Sigmoid colon (tissue), 7 donors: ENCODE measurements at places on chromosomes 5 and 9.

DNA sequence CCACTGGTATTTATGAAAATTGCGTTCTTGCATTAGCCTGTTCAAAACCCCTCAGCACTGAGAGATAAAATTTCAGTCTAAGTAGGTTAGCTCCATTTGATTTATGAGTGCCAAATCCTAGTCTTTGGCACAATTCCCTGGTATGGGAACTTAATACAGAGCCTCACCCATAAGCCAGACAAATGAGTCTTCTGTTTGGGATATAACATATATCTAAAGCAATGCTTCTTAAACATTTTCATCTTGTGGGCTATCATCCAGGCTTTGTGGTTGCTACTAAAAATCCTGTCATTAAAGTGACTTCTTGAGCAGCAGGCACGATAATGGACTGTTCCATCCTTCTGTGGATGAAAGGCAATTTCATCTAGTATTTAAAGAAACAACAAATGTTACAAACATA is 419.5 kb upstream of the ACTBL2 start:
- DNase-seq = no peak

DNA sequence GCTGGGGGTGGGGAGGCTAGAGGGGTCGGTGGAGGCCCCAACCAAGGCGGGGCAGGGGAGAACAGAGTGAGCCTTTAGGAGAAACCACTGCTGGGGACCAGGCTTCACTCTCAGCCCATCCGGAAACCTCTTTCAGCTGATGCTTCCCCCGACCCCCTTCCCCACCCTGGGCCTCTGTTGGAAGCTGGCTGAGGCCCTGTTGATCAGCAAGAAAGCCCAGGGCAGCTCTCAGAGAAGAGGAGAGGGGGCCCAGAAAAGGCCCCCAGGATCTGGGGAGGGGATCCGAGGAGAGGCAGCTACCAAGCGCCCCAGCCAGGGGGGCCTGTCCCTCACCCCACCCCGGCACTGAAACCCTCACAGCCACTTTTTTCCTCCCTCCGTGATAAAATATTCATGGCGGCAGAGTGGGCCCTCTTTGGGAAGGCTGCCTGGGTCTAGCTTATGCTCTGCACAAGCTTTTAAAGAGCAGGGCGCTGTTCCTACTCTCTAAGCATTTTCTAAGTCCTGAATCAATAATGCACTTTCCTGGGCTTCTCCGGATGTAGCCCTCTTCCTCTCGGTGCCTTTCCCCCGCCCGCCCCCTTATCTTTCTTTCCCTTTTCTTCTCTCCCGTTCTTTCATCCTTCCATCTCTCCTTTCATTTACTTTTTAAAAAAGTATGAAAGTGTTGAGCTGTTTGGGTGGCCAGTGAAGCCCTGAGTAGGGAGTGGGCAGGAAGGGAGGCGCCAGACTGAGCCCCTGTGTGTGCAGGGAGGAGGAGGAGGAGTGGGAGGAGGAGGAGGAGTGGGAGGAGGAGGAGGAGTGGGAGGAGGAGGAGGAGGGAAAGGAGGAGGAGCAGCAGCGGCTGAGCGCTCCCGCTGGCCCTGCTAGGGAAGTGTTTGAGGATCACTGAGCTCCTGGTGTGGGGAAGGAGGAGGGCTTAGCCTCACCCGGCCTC is 23.5 kb downstream of the NTNG2 start:
- no peak for DNase-seq

GRCh38 chr5:66324357-66324756 is 180.3 kb downstream of the SREK1 start:
- no peak for DNase-seq

GRCh38 chr9:14238518-14238917 is 75.4 kb downstream of the NFIB start:
- no peak for DNase-seq

DNA sequence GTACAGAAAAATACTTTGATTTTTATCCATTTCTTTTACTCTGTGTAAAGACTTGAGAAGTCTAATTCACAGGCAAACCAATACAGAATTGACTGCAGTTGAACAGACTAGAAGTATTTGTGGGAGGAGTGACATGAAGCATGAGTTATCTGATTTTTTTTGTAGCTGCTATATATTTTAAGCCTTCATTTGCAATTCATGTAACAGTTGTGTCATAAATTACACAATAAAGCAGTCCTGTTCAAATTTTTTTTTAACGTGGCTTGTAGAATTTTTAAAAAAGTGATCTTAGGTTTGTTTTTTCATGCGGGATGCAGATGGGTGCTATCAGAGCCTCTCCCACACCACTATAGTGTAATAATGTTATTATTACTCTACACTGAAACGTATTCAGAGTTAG is 2.9 kb upstream of the MAML1 start:
- DNase-seq = no peak

DNA sequence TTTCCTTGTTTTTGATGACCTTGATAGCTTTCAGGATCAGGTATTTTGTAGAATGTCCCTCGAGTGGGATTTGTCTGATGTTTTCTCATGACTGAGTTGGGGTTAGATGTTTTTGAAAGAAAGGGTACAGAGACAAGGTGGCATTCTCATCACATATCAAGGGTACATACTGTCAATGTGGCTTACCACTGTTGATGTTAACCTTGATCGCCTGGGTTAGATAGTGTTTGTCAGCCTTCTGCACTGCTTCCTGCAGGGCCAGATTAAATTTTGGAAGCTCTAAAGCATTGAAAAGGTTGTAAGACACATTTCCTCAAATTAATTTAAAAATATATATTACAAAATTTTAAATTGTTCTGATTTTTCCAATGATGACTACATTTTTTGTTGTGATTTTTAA is 287.4 kb upstream of the ACTBL2 start:
- no peak for DNase-seq

- no peak for DNase-seq
Observed at GRCh38 chr5:180815293-180815917, 12.8 kb upstream of the MGAT1 start.

- DNase-seq = no peak
Observed at GRCh38 chr5:73464016-73464745, 15.6 kb upstream of the FOXD1 start.

GRCh38 chr9:32570262-32570661 is 2.7 kb downstream of the NDUFB6 start:
- no peak for DNase-seq

GRCh38 chr9:2610985-2611384 is 10.6 kb upstream of the VLDLR start:
- no peak for DNase-seq

- no peak for DNase-seq
Observed at GRCh38 chr9:99516657-99517049, 294.6 kb downstream of the SEC61B start.

DNA sequence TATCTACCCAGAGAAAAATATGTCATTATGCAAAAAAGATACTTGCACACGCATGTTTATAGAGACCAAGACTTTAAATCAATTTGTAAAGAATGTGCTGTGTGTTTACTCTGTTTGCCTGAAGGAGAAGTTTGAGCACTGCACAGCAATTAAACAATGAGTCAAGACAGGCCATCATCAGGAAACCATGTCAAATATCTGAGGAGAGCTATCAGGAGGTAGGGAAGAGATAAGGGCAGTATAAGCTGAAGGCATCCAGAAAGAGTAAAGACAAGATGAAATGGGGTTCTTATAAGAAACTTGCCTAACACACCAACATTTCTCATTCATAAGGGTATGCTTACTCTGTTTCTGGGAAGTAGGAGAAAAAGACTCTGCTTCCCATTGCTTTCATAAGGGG is 405.8 kb upstream of the PTGER4 start:
- no peak for DNase-seq

DNA sequence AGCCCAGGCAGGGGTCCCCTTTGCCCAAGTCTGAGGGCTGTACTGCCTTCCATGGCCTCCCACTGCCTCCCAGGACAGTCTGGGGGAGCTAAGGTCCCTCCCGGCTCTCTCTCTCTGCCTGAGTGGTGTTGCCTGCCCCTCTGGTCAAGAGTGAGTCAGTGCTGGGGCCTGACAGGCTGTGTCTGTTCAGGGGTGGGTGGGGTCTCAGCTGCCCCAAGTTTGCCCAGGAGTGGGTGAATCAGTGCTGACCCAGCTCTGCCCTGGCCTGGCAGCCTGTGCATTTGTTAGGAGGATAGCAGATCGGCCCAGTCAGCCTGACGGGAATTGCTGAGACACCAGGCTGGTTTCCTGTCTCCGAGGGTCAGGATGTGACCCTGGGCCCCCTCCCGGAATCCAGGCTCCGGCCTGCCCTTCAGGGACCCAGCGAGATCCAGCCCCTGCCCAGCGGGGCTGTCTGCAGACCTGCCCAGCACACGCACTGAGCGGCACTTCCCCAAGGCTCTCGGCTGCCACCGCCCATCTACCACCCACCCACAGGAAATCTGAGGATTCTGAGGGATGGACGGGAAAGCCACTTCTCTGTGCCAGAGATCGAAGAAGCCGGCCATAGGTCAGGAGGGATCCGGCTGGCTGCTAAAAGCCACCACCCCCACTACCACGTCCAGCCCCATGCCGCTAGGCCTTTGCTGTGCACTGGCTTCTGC is 15.9 kb downstream of the ENG start:
- DNase-seq = peak; percentile 90

GRCh38 chr5:172035049-172035448 is 28.6 kb upstream of the FBXW11 start:
- no peak for DNase-seq
